Foreskin fibroblast (primary cell): ENCODE measurements at places on chromosomes 6 and 20.
A peak's percentile ranks its signal among the peaks of the same experiment; 100 is the strongest.

DNA sequence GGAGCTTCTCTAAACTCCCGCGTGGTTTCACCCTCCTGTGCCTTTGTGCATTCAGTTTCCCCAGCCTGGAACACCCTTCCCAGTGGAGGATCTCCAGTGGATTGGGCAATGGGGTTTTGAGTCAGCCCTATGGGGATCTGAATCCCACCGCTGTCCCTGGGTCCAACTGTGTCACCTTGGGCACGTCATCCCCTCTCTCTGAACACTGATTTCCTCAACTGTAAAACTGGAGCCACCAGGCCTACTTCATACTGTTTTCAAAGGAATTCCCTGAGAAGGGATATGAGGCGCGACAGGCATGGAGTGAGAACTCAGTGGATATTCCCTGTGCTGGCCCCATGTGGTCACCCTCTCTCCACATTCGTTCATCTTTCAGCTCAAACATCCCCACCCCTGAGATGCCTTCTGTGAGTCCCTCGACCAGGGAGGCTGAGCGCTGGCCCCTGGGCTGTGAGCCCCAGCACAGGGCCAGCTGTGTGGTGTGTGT is 25.7 kb downstream of the MAFB start:
- DNase-seq = no peak

- no peak for DNase-seq
Observed at GRCh38 chr6:145814035-145814500, 527 bp downstream of the FBXO30 start.

- no peak for DNase-seq
Observed at GRCh38 chr6:157224178-157224950, 99.0 kb downstream of the TMEM242 start.

DNA sequence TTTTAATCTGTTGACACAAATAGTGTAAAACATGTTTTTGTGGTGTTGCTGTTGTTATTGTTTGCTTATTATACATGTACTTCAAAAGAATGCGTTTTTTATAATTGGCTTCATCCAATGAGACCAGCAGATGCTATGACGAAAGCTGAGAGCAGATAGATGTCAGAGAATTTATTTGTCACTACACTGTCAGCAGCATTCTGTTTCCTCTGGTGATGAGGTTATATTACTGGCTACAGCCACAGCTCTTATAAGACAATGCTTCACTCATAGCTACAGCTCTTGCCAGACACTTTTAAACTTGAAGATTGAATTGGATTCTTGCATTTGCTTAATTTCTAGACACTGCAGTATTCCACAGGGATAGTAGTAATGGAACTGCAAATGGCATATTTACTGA is 860.5 kb downstream of the TBC1D32 start:
- DNase-seq = no peak

GRCh38 chr6:11273406-11274065 is 41.1 kb upstream of the NEDD9 start:
- DNase-seq = no peak

DNA sequence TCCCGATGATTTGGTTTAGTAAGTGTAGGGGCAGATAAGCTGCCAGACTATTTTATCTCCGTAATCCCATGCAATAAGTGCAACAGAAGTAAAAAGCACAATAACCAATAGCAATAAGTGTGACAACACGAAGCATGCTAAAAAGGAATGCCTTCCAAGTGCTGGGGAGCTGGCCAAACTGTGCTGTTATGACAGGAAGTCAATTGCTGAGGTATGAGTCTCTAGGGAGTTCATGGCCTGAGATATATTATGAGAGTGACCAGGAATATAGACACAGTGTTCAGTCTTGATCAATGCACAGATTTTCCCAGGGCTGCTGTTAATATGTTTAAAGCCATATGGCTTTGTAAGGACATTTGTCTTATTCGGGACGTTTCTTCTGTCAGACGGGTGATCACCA is 10.5 kb upstream of the ANGPT4 start:
- no peak for DNase-seq

GRCh38 chr20:63178889-63179686 is 36.8 kb downstream of the YTHDF1 start:
- DNase-seq = peak; percentile 54

GRCh38 chr20:3405696-3406358 is 1.6 kb downstream of the DNAAF9 start:
- DNase-seq = no peak

- peak; percentile 9 for DNase-seq
Observed at GRCh38 chr20:34112600-34113101, 608 bp upstream of the EIF2S2 start.

- DNase-seq = no peak
Observed at GRCh38 chr6:37399795-37400490, 33.1 kb upstream of the CMTR1 start.

GRCh38 chr6:145733810-145734209 is 1.5 kb downstream of the EPM2A start:
- DNase-seq = no peak
